GM12878 (cell line): ENCODE measurements at places on chromosomes 16 and 17. TPM values are rescaled to one million over a fixed set of nuclear protein-coding genes. Genes with fewer than 3 reads are reported as not detected.

- no peak for DNase-seq
These were observed 106.3 kb upstream of the CRHR1 start for GRCh38 chr17:45677770-45678169.

MAPK7 gene
- polyA plus RNA-seq, result 7.9 and 8.2 TPM in 2 replicates

ASPSCR1 gene
- 31.9 and 34.6 TPM in 2 replicates for polyA plus RNA-seq

DNA sequence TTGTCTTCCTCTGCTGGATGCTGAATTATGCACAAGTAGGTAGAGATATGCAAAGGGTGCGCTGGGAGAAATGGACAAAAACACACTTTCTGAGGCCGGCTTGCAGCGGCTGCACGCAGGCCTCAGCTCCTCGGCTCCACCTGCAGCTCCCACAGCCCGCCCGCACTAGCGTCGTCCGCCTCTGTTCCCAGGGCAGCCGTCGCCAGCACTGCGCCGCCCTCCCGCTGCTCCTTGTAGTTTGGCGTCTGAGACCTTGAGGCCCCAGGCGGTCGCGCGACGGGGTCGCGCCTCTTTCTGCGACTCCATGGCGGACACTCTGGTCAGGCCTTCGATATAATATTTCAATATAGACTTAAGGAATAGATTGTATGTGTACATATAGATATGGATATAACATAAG lies 24.8 kb downstream of the SLFN12 start:
- DNase-seq, result no peak

SYT17 gene
- polyA plus RNA-seq, result 4.7 and 6.0 TPM in 2 replicates

GRCh38 chr17:74467221-74467951 lies 952 bp downstream of the CD300A start:
- peak; percentile 95 for DNase-seq

- no peak for DNase-seq
These were observed 173.9 kb downstream of the SALL1 start for GRCh38 chr16:50977138-50977537.

DNA sequence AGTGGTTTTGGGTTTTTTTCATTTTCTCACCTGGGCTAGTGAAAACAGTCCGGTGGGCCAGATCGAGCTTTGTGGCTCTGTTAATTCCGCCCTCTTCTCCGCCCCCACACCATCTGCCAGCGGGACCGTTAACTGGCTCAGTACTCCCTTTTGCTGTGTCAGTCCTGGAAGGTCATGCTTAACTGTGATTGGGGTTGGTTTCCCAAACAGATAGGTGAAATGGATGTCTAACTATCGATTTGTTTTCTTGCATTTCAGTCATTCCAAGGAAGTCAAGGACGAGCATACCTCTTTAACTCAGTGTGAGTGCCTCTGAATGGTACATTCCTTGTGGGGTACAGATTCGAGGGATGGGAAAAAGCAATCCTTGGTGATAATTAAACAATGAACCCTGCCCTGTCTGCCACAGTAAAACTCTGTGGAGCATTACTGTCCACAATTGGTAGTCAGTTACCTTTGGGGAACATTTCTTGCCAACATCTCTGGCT lies 56.7 kb downstream of the YPEL2 start:
- DNase-seq, result no peak

DNA sequence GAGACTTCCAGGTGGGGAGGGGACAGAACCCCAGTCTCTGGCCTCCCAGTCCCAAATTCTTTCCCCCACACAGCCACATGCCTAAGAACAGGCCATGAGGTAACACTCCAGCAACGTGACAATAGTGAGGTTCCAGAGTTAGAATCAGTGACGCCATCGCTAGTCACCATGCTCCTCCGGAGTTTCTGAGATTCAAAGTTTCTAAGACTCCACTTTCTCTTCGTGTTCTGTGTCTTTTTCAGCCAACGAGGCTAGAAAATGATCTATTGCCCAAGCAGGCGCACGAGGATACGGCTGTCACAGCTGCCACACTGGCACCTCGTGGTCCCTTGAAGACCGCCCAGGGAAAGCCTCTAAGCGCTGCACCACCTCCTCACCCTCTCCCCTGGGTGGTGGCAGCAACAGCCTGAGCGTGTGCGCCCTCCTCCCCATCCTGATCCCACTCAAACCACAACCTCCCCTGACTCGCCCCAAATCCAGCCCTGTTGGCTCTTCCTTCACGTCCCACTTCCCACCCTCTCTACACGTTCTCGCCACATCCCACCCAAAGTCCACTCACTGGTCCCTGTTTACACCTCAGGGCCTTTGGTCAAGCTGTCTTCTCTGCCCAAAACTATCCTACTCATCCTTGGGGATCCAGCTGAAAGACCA lies 1.0 kb downstream of the MCRIP1 start:
- DNase-seq, result no peak
